ENCODE measurements at places on chromosomes 6 and 20.

GRCh38 chr6:24620637-24621036 lies 25.4 kb downstream of the KIAA0319 start:
- DNase-seq = no peak

DNA sequence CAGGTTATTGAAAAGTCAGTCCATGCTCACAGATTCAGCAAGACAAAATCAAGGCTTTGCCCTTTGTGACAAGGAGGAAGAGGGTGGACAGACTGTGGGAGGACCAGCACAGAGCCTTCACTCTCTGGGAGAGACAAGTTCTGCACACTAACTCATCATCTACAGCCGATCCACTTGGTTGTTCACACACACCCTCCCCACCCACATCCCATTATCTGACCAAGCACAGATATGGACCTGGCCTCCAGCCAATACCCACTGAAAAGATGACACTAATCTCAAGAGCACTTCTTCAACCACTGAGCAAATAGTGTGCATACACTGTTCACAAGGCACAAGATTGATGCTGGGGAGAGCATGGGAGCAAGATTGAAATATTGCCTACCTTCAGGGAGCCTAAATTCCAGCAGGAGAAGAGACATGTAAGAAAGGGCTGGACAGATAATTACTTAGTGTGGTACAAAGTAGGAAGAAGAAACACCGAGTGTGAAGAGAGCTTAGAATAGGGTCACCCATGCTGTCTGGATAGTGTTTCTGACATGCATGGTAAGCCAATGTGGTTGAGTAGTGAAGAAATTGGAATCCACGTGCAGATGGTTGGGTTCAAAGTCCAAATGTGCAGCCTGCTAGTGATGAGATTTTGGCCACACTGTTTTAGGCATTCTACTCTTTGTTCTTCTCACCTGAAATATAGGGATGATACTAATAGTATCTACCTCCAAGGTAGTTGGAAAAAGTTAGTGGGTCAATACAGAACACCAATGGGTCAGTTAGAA lies 21.7 kb upstream of the IL17A start:
- DNase-seq = no peak

- DNase-seq = no peak
Measured at GRCh38 chr20:44068316-44069201, 118.4 kb downstream of the JPH2 start.

DNA sequence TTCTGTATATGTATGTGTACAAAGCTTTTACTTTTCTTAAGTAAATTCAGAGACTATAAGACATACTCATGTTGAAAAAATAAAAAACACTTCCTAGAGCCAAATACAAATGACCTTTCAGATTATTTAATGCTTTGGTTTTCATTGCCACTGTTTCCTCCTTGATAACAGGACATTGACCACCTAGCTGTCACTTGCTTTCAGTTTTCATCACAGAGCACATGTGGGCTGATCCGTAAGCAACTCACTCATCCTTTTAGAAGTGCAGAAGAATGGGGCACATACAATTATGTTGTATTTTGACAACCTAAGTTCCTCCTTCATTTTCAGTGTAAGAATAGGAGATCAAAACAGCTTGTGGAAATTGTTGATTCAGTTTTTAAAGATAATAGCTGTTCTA lies 6.2 kb downstream of the ZBTB2 start:
- no peak for DNase-seq

GRCh38 chr6:54598787-54599313 lies 247.7 kb upstream of the FAM83B start:
- no peak for DNase-seq
